Stimulated activated CD4-positive, alpha-beta T cell treated with anti-CD3 and anti-CD28 coated beads, TNF-alpha, amount 100 ng/mL, for 48 hours (primary cell): ENCODE measurements at places on chromosomes 6 and 20.

DNA sequence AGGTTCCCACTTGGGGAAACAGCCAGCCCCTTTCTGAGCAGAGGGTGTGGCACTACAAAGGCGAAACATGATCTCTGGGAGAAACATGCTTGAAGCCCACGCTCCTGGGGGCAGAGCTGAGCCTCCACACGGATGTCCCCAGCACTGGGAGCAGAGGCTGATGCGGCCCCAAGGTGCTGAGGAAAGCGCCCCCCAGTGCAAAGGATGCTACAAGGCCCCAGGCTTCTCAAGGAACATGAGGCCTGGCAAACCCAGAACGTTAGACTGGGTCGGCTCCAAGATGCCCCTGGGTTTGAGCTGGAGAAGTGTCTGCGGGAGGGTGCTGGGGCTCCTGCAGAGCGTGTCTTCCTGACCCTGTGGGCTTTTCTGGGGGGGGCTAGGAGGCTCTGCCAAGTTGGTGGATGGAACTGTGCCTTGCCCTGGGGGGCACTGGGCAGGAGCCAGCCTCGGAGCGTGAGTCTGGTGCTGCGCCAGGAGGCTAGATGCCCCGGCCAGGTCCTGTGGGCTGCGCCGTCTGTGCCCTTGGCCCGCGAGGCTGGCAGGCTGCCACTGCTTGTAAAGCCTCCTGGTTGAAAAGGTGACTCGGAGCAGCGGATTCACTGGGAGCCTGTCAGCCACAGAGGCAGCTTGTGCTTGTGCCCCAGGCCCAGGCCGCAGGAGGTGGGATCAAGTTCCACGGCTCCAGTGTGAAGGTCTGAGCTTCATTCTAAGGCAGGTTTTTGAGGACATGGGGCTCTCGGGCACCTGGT lies 8.1 kb downstream of the SYNJ2 start:
- DNase-seq = no peak

- DNase-seq = no peak
These were observed 126.5 kb downstream of the MBOAT1 start for GRCh38 chr6:20085817-20086216.

- no peak for DNase-seq
These were observed 1.1 kb downstream of the MYLK2 start for GRCh38 chr20:31820228-31820627.

GRCh38 chr6:63346217-63346835 lies 26.5 kb upstream of the LGSN start:
- DNase-seq = no peak

GRCh38 chr20:43529051-43529450 lies 21.6 kb downstream of the L3MBTL1 start:
- no peak for DNase-seq

GRCh38 chr20:62977613-62978560 lies 25.4 kb downstream of the SLC17A9 start:
- DNase-seq = peak; percentile 50

GRCh38 chr6:4287811-4288244 lies 152.5 kb upstream of the ECI2 start:
- DNase-seq = no peak

DNA sequence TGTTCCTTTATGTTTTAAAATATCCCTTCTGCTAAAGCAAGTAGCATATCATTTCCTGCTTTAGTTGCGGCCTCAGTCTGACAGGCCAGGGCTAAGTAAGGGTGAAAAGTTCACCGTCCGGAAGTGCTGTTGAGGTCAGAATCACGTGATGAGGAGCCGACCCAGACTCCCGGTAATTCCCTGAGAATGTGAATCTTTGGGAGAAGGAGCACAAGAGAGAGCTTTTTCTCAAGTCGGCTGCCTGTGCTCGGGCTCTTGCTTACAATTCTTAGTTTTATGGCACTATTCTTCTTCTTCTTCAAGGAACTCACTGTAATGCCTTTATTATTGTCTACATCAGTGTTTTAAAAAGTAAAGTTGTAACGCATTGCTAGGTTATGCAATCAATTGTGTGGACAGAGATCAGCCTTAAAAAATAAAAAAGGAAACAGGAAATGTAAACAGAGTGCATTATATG lies 309.3 kb downstream of the PRL start:
- peak; percentile 3 for DNase-seq

DNA sequence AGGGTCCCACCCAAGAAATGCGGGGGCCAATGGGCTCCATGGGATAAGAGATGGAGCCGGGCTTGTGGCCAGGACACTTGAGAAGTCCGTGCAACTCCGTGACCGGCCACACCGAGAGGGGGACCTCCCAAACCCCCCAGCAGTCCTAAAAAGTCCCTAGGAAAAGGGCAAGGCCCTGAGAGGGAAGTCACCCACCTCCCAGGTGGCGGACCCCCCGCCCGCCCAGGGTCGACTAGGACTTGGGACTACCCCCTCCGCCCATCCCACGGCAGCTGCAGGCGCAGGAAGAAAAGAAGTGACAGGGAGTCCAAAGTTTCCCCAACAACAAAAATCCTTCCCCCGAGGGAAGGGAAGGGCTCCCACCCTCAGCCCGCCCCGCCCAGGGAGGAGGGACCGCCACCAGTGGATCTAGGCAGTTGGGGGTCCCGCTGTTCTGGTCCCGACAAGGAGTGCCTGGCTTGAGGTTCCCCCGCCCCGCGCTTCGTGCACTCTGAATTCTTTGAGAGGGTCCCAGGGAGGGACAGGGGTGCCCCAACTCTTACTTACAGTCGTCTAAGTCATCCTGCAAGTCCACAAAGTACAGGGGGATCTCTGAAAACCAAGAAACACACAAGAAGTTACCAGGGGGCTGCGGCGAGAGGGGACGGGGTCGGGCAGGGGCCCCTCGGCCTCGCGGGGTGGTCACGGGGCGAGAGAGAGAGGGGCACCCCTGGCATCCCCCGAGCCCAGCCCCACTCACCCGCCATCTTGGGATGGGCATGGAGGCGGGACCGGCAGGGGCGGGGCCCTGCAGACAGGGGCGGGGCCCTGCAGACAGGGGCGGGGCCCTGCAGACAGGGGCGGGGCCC lies 611 bp upstream of the RAB22A start:
- DNase-seq = no peak

- DNase-seq = no peak
These were observed 1.1 kb upstream of the SLC22A23 start for GRCh38 chr6:3457710-3458602.

DNA sequence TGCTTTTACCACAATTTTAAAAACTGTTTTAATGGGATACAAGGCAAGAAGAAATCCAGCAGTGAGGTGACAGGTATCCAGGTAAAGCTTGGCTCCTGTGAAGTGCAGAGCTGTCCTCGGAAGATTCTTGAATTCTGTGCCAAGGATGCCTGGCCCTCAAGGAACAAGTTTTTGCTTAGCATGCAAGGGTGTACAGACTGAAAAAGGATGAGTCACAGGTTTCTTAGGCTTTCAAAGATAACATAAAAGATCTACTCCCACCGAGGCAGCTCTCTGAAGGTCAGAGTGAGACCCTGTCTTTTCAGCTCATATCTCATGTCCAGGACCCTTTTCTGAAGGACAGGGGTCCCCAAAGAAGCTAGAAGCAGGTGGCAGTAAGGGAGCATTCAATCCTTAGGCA lies 83.3 kb downstream of the CHD6 start:
- DNase-seq = no peak

DNA sequence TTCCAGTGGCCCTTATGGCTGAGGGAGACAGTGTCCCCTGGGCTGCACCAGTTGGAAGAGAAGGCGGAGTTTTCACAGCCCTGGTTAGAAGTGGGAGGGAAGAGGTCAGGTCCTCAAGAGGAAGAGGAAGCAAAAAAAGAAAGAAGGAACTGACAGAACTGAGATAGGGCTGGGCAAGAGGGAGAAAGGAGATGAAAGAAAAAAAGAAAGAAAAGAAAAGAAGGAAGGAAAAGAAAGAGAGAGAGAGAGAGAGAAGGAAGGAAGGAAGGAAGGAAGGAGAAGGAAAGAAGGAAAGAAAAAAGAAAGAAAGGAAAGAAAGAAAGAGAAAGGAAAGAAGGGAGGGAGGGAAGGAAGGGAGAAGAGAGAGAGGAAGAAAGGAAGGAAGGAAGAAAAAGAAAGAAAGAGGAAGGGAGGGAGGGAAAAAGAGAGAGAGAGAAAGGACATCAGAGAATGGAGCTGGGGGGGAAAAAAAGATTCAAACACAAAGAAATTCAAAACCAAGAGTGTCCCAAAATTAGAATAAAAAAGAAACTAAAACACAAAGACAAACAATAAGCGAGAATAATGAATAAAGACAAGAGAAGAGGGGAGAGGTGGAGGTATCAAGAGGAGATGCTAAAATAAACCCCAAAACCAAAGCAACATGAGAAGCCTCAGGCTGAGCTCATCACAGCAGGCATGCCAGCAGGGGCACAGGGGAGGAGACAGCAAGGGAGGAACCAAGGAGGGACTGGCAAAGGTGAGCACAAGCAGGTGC lies 5.3 kb upstream of the FUCA2 start:
- no peak for DNase-seq

DNA sequence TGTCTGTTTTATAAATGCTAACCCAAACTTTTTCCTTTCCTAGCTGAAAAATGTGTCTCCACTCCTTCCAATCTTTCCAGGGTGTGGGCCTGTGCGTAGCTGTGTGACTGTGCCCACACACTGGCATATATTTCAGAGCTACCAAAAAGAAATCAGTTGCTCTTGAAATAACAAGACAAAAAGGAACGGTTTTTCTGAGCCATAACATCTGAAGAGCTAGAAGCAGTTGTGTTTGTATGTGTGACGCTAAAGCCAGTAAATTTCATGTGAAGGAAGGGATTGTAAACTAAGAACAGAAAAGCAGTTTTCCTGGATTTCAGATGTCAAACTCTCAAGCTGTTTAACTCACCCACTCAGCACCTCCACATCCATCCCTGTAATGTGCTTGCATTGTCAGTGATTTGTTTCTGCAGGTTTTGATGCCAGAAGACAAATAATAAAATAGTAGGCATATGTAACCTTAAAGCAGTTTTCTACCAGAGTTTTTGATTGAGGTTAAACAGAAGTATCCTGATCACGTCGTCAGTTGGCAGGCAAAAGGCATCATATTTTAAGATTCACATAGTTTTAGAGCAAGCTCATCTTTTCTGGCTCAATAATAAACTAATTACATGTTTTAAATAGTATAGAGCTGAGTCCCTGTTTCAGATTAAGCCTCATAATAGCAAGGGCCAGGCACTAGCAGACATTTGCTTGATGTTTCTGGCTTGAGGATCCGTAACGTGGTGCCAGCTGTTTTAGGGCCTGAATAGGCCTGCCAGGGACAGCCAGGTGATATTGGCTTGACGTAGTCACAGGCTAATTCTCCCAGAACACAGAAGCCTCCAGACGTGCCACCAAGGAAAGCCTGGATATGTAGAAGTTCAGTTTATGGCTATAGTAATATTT lies 90.9 kb downstream of the FOXO3 start:
- no peak for DNase-seq
